Activated T-cell treated with anti-CD3 and anti-CD28 coated beads, Interleukin-2, amount 50 U/mL, for 72 hours (primary cell): ENCODE measurements at places on chromosomes 1 and 21. TPM values are rescaled to one million over a fixed set of nuclear protein-coding genes. Genes with fewer than 3 reads are reported as not detected.

The TEX38 gene
- not detected for total RNA-seq

The AGT gene
- not detected for total RNA-seq

DNA sequence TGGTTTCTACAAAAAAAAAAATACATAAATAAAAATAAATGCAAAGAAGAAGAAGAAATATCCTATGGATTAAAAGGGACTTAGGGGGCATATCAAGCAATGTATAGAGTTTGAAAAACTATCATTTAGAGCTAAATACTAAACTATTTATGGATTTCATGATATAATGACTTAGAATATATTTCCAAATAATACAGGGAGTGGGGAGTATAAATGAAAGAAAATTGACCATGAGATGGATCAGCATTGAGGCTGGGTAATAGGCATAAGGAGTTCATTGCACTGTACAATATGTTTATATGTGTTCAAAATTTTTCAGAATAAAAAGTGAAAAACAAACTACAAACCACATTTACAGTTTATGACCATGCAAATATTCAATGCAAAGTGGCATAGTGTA, 18.8 kb downstream of the NHLH2 start:
- no peak for DNase-seq

GRCh38 chr1:110524311-110525248, 5.6 kb upstream of the KCNA10 start:
- peak; percentile 62 for DNase-seq

DNA sequence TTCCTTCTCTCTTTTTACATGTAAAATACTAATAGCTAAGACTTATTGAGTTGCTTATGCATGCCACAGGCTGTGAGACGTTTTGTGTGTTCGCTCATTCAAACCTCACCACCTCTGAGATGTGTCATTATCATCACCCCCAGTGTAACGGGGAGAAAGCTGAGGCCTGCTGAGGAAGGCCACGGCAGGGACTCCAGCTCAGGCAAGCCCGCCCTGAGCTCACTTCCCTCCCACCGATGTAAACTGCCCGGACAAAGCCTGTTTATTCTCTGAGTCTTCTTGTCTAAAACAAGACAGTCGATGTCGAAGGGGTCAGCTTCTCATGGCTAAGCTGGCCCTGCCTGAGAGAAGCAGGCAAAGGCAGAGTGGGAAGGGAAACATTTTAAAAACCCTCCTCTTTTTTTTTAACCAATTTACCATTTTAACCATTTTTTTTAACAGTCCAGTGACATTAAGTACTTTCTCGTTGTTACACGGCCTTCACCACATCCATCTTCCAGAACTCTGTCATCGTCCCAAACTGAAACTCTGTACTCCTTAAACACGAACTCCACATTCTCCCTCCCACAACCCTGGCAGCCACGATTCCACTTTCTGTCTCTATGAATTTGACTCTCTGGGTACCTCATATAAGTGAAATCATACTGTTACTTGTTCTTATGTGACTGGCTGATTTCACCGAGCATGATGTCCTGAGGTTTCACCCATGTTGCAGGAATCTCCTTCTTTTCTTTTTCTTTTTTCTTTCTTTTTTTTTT, 204.8 kb upstream of the GALNT2 start:
- no peak for DNase-seq

- DNase-seq, result no peak
Observed at GRCh38 chr1:18145851-18146618, 38.4 kb downstream of the IGSF21 start.

The MPZ gene
- total RNA-seq, result 5.5 TPM

The GNG4 gene
- total RNA-seq, result 13.9 TPM

The HPDL gene
- 4.5 TPM for total RNA-seq

The ESPN gene
- 2.0 TPM for total RNA-seq

DNA sequence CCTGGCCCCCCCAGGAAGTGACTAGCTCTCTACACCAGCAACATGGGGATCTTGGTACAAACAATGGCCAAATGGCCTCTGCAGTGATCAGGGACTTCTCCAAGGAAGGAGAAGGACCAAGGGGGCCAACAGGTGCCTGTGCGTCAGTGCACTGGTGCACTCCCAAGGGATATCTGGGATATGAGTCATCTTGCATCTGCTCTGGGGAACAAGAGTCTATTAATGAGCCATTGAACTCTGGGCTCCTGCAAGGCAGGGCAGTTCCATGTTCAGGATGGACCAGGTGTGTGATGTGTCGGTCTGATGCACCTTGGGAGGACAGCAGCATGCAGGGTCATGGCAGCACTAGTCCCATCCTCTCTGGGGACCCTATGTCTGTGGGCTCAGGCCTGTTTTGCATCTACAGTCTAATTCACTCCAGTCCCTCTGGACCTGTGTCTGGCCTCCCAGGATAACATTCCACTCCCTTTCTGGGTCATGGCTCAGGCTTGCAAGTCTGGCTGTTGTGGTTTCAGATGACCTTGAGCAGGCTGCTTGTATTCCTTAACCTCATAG, 125.3 kb downstream of the TRABD2B start:
- no peak for DNase-seq

DNA sequence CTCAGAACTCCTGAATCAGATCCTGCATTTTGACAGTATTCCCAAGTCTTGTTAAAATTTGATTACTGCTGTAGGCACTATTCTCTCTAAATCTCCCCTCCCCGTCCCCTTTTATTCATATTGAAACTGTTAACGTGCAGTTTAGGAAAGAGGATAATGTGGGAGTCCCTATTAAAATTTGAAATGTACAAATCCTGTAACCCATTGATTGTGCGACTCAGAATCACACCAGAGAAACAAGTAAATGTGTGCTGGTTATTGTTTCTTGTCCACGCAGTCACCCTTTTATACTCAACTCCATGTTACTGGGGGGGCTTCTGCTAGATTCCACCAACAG, 584 bp upstream of the LTN1 start:
- DNase-seq, result no peak

The RNF186 gene
- not detected for total RNA-seq

DNA sequence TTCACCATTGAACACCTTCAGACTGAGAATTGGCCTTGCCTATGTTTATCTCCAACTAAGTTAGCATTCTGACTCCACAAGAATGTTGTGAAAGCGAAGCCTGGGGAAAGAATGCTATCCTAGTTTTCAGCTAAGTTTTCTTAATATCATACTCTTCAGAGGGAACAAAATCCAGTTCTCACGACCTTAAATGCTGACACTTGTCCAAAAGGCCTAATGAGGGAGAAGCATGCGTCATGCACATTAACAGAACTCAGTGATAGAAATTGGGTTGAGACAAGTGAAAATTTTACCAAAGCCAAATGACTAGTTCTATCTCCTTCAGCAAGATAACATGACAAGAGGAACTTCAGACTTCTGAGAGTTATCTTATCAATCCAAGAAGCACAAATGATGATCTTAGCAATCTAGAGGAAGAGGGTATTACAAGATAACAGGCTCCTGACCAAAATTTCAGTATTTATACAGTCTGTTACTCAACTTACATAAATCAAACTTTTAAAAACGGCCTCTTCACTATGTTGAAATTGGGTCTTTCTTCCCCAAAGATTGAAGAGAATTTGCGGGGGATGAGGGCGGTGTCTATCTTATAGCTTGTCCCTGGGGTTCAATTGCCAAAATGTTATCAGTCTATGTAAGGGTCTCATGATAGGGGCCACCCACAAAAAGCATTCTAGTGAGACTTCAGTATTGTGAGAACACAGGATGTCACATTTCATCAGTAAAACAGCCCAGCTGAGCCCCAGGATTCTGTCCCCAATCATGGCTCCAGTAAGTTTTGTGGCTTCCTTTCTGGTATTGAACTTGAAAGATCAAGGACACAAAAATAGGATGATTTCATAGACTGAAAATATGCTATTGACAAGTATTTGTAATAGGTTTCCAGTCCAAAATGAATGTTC, 26.5 kb upstream of the SLC45A3 start:
- DNase-seq, result no peak

DNA sequence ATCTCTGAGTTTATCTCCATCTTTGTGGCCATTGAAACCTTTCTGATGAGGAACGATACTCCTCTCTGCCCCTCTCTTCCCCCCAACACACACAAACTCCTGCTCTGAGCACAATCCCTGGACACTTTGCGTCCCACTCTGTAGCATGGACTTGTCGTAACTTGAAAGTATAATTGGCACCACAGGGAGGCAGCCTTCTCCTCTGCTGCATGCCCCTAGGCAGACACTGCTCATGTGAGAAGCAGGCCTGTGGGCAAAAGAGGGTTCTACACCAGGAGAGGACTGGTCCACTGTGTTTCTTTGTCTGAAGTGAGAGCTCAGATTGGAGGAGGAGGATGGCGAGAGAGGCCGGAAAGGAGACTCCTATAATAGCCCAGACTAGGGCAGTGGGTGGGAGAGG, 3.8 kb upstream of the PARS2 start:
- peak; percentile 19 for DNase-seq

DNA sequence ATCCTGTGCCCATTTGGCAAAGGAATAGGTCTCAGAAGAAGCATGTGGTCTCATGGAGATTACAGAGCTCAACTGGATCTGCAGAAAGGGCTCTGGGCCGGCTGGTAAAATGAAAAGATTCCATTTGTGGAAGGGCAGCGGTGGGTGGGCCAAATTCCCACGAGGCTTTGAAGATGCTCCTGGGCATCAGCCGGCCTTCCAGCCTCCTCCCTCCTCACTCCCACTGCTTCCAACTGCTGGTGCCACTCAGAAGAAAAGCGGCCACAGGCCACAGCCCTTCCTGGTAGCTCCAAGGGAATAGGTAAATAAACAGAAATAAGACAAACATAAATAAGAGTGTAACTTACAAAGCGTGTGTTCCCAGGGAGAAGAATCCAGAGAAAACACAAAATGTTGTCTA, 136.3 kb upstream of the SLC44A3 start:
- DNase-seq, result no peak

DNA sequence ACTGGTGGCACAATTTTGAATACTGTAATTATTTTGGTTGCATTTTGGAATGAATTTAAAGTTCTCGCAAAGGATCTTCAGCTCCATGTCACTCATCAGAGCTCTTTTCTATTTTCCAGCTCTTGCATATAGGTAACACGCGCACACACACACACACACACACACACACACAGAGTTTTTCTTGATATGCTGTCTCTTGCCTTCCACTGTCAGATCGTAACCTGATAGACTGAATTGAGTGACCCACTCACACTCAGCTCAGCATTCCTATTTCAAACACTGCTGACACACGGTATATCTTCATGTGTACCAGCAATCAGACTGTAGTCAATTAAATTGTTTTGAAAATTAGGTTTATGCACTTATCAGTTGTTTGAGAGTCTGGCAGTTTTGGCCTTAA, 214.1 kb downstream of the PBX1 start:
- no peak for DNase-seq

- no peak for DNase-seq
Observed at GRCh38 chr1:208347191-208347590, 103.0 kb upstream of the PLXNA2 start.

GRCh38 chr1:21904704-21905520, 32.2 kb downstream of the HSPG2 start:
- peak; percentile 11 for DNase-seq

DNA sequence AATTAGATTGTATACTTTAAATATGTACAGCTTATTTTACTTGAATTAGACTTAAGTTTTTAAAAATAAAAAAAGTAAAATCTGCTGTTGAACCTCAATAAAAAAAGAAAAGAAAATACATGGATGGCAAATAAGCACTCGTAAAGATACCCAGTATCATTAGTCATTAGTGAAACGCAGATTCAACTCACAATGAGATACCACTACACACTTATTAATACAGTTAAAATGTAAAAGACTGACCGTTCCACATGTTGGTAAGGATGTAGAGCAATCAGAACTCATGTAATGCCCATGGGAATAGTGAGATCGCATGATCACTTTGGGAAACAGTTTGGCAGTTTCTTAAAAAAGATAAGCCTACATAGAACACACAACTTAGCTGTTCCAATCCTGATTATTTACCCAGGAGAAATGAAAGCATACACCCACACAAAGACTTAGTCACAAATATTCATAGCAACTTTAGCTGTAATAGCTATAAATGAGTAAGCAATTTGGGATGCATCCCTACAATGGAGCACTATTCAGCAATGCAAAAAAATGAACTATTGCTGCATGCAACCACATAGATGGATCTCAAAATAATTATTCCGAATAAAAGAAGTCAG, 7.3 kb downstream of the SH2D1B start:
- DNase-seq, result no peak

DNA sequence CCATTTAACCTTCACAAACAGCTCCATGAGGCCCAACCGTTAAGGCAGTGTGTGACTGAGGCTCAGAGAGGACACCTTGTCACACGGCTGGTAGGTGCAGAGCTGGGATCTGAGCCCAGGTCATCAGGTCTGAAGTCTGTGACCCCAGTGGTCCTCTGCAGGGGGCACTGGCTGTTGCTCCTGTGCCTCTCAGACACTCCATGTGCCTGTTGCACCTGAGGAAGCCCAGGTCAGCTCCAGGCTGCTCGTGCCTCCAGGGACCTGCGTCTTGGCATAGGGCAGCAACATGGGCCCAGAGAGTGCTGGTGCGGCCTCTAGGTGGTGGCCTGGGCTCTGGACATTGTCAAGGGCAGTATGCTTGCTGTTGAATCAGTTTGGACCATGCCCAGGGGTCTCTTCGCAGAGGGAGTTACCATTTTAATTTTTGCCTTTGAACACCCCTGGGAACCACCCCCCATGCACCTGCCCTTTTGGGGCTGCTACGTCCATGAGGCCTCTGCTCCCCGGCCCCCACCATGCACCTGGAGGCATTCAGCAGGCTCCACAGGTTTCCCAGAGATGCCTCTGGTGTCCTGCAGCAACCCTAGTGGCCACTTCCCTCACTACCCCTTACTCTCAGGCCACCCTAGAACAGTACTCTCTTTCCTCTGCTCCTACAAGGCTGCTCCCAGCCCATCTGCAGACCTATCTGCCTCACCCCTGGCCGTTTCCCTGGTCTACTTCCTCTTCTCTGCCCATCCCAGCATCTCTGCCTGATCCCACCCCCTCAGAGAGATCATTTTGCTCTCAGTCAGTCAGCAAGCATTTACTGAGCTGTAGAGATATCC, 25.2 kb upstream of the EPS8L3 start:
- no peak for DNase-seq

DNA sequence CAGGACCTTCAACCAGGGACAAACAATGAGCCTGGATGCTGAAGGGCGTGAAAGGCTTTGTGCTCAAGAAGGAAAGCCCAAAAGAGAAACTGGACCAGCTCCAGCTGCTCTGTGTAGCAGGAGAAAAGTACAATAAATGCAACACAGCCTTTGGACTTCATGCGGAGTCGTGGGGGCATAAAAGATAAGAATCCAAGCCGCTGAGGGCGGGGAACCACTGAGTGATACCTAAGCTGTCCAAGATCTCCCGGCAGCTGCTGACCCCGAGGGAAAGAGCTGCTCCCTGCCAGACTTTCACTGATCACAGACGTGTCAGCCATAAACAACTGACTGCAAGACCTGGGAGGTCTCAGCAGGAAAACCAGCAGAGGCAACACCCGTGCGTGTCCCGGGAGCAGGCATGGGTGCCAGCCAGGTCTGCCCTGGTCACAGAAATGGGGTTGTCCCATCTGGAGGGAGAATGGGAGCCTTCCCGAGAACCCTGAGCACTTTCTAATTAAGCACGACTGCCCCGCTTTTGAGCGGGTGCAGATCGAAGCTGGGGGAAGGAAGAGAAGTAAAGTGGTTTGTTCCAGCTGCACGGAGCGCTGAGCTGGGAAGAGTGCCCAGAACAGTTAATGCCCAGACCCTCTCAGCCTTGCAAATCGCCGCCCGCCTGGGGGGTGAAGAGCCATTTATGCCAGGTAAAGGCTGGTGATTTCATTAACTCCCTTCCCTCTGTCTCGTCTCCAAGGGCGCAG, 68.3 kb upstream of the TARDBP start:
- DNase-seq, result no peak

- DNase-seq, result no peak
Observed at GRCh38 chr1:47229886-47230691, 1.9 kb downstream of the TAL1 start.
